Activated naive CD8-positive, alpha-beta T cell treated with anti-CD3 and anti-CD28 coated beads for 36 hours (primary cell): ENCODE measurements at places on chromosomes 16 and 17. TPM values are rescaled to one million over a fixed set of nuclear protein-coding genes. Genes with fewer than 3 reads are reported as not detected.

DNA sequence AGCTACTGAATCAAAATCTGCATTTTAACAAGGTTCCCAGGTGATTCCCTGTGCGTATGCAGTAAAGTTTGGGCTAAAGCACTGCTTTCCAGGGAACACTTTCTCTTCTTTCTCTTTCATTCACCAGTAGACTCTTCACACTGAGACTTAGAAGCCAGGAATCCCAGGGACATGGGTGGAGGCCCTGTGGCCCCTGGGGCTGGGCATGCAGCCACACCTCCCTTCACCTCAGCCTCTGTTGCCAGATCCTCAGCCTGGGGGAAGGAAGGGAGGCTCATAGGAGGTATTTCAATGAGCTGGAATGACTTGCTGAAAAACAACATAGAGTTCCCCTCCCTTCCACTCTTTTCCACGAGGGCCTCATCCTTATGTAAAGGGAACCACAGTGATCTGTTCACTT, 1.2 kb downstream of the G6PC3 start:
- no peak for DNase-seq

- DNase-seq: peak; percentile 25
Observed at GRCh38 chr17:42311240-42312034, 23.1 kb downstream of the STAT5A start.

GRCh38 chr17:73645050-73645871, 1.0 kb upstream of the SDK2 start:
- peak; percentile 71 for DNase-seq

HSD17B1 gene
- 0.25 TPM for total RNA-seq

TIMP2 gene
- 1.2 TPM for total RNA-seq
